Islet precursor cell (in vitro differentiated cells): ENCODE measurements at places on chromosomes 2 and 18.

- peak; percentile 94 for DNase-seq
Measured at GRCh38 chr18:12327510-12328178, 19.6 kb downstream of the TUBB6 start.

DNA sequence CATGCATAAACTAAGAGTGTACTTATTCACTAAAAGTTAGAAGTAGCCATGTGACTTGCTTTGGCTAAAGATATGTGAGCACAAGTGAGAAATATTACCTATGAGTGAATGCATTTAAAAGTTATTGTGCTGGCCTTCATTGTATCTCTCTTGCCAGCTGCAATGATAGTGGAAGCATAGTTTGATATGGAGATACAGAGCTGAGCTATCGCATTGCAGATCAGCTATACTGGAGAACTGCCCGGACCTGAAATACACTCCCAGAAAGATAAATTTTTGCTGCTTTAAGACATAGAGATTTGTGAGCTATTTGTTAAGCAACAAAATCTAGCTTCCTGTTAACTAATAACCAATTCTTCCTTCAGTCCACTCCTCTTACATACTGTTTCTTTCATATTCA is 571.1 kb downstream of the CPS1 start:
- DNase-seq: no peak

DNA sequence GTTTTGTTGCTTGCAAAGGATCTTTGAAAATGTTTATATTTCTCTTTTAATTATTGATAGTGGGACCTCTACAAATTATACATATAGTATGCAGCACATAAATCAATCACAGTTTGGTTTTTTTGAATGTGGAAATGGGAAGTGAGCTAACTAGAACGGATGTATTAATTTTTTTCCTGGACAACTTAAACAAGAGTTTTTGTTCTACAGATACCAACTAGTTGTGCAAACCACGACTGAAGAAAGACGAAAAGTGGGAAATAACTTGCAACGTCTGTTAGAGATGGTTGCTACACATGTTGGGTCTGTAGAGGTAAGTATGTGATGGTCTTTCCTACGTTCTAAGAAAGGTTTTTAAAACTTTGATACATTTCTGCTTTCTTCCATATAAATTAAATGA is 39.2 kb downstream of the NDC80 start:
- no peak for DNase-seq

GRCh38 chr2:52391621-52392020 is 1359.7 kb upstream of the NRXN1 start:
- DNase-seq: no peak

DNA sequence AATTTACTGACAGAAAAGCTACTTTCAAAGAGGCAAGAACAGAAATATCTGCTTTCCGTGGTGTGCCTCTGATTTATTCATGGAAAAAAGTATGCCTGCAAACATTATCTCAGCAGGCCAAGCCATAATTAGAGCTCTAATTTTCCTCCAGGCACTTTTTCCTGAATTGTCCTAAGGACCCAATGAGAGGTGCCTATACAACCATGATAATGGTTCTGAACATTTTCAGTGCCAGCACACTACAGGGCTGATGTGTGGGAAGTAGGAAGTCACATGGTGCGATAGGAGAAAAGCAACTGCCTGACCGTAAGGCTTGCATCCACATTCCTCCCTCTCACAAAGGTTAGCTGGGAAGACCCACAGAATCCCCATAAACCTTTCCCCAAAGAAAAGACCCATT is 45.9 kb upstream of the EGR4 start:
- DNase-seq: no peak

- DNase-seq: no peak
Measured at GRCh38 chr2:17646081-17646554, 105.6 kb downstream of the VSNL1 start.

- peak; percentile 32 for DNase-seq
Measured at GRCh38 chr18:79819968-79820351, 22.2 kb downstream of the KCNG2 start.

DNA sequence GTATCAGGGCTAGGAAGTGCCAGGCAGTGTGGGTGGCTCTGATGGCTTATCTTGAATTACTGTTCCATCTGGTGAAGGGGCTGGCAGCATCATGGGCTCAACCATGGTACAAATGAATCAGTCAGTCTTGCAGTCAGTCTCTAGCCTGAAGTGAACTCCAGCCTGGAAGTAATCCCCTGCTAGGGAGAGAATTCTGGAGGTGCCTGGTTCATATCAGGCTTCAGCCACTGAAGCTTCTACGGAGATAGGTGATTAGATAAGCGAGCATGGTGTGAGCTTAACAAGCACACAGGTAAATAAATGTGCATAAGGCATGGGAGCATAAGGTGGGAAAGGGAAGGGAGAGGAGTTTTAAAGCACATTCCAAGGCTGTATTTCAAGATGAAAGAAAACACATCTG is 541.7 kb downstream of the MBD2 start:
- peak; percentile 57 for DNase-seq

DNA sequence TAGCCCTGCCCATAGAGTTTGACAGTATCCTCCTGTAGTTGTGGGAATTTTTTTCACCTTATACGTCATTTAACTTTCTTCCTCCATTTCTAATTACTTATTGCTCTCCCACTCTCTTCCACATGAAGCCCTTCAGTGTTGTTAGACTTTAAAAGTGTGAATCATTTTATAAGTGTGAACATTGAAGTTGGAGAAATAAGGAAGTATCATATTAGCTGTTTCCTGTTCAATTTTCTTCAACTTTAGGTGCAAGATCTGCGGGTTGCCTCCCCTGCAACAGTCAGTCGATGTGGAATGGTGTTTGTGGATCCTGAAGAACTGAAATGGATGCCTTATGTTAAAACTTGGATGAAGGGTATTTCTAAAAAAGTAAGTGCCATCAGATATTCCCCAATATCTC is 138.1 kb downstream of the DNAH6 start:
- DNase-seq: no peak
